Esophagus squamous epithelium (tissue), 5 donors: ENCODE measurements at places on chromosomes 11 and 22.

DNA sequence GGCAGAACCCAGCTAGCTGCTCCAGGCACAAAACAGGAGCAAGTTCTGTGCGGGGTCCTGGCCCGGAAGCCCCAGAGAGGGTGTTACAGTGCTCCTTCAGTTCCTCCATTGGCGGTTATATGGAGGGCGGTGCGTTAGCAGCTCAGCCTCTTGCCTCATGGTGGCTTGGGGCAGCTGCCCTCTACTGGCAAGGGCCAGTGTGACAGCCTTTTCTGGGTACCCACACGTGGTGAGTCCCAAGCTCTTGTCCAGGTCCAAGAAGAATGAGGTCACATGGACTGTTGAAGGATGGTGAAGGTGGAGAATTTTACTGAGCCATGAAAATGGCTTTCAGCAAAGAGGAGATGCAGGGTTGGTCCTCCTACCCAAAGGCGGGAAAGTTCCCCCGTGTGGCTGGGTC lies 100.5 kb downstream of the WT1 start:
- DNase-seq: no peak

- DNase-seq: no peak
Observed at GRCh38 chr22:41862160-41862529, 29.2 kb downstream of the SREBF2 start.

DNA sequence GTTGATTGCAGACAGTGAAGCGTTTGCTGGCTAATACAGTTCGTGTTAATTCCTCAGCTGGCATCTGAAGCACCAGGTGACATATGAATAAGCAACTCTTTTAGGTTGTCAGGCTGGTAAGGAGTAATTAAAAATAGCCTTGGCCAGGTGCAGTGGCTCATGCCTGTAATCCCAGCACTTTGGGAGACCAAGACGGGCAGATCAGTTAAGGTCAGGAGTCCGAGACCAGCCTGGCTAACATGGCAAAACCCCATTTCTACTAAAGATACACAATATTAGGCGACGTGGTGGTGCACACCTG lies 74.9 kb downstream of the CECR2 start:
- no peak for DNase-seq

DNA sequence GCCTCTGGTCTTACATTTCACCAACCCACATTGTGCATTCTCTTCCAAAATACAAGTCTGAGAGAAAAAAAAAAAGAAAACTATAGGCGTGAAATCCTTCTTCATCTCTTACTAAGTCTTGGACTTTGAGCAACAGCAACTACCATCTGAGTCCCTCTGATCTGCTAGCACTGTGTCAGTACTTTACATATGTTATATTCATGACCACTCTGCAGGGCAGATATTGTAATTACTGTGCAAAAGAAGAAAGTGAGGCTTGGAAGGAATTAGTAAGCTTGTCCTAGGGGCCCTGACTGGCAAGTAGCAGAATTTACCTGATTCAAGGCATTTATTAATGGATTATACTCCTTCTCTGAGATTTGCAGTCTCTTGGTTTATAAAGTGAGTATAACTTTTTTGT lies 52.7 kb upstream of the EED start:
- DNase-seq: no peak

- no peak for DNase-seq
Observed at GRCh38 chr22:46021577-46021976, 44.6 kb upstream of the WNT7B start.

GRCh38 chr11:122733318-122733717 lies 77.8 kb downstream of the UBASH3B start:
- DNase-seq: no peak
